ENCODE measurements at places on chromosomes 13 and 19.

- no peak for DNase-seq
Observed at GRCh38 chr19:11111771-11112144, 22.5 kb downstream of the LDLR start.

DNA sequence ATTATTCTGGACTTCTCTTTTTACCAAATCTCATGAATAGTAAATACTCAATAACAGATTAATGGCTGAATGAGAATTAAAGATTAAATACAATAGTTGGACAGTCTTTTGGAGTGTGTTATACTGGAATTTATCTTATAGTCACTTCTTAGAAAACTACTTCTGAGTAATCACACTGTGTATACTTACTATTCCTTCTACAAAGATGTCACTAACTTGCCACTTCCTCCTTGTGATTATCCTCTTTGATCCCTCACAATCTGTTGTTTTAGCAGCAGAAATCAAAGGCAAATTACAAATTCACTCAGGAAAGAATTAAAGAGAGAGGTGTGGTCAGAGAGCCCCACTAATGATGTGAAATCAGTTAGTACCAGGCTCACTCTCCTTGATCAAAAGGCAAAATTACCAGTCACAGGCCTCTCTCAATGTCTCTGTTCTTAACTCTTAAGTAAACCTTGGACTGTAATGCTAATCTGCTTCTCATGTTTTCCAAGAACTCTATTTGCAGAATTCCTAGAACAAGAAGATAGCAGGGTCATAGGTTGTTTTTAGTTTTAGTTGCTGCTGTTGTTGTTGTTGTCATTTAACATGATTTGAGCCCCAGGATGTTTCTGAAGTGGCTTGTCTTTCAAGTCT is 37.3 kb upstream of the FNDC3A start:
- no peak for DNase-seq

- no peak for DNase-seq
Observed at GRCh38 chr19:48646722-48647216, 782 bp upstream of the CA11 start.

DNA sequence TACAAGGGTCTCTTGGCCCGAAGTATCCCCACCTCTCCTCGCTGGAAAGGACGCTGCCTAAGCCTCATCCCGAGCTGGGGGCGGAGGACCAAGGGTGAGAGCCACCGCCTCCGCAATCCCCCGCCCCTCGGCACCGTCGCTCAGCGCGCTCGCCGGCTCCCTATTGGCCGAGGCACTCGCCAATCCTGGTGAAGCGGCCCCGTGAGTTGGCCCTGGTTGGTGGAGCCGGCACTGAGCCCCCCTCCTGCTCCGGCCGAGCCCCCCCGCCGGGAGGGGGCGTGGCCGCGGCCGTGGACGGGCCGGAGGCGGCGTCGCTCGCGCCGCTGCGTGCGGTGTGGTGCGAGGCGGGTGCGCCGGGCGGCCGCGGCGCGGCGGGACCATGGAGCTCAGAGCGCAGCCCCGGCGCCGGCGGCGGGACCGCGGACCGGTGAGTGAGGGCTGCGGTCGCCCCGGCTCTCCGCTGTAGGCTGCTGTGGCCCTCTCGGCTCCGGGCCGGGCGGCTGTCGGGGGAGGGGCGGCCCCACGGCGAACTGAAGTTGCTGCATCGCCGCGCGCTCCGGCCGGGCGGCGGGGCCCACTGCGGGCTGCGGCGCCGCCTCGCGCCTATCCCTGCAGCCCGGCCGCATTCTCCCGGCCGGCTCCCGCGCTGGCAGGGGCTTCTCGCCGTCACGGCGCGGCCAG is at the start of gene WASF3:
Gene WASF3, plus strand, starts transcription at position 291 of the 681 bp plus-strand sequence. CDS start 84,588 bp downstream, outside the sequence.
- peak; percentile 97 for DNase-seq

- no peak for DNase-seq
Observed at GRCh38 chr19:33039108-33039599, 25.5 kb downstream of the RHPN2 start.

DNA sequence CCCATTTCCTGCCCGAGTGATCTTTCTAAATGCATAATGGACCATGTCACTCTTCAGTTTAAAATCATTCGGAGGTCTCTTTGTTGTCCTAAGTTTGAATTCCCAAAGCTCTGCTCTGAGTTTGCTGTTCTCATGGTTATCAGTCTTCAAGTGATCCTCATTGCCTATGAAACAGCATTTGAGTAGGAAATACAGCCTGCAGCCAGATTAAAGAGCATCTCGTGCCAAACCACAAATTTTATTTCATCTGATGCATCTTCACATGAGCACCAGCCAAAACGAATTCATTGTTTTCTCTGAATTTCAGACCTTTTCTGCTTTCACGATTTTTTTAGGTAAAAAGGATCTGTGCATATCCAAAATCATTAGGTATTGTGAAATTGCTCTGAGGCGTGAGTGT is 299.6 kb downstream of the TDRD3 start:
- DNase-seq: no peak

- DNase-seq: no peak
Observed at GRCh38 chr13:110521296-110521680, 40.2 kb downstream of the RAB20 start.

DNA sequence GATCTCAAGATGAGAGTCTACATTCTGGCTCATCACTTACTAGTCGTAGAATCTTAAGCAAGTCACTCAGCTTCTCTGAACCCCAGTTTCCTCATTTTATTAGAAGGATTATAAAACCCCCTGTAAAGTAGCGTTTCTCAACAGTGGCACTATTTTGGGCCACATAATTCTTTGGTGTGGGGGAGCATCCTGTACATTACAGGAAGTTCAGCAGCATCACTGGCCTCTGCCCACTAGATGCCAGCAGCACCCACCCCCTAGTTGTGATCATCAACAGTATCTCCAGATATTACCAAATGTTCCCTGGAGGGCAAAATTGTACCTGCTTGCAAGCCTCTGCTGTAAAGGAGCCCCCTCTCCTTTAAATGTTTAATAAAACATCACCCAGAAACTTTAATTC is 22.6 kb downstream of the STARD13 start:
- DNase-seq: no peak

GRCh38 chr13:106238690-106239089 is 296.8 kb downstream of the EFNB2 start:
- DNase-seq: no peak

DNA sequence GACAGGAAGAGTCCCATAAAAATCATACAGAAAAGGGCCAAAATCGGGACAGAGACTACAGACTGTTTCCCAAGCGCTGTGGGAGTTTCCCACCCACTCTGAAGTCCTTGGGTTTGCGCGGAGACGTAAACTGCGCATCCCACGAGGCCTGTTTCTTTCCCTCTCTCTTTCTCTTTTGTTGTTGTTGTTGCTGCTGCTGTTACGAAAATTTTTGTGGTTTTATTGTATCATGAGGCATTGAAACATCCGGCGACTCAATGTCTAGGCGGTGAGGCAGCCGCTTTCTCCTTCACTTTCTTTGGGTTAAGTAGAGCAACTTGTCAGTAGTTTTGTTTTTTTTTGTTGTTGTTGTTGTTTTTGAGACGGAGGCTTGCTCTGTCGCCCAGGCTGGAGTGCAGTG is 1.6 kb upstream of the PPP1R12C start:
- no peak for DNase-seq

- no peak for DNase-seq
Observed at GRCh38 chr19:28288572-28289264, 924.2 kb downstream of the UQCRFS1 start.

DNA sequence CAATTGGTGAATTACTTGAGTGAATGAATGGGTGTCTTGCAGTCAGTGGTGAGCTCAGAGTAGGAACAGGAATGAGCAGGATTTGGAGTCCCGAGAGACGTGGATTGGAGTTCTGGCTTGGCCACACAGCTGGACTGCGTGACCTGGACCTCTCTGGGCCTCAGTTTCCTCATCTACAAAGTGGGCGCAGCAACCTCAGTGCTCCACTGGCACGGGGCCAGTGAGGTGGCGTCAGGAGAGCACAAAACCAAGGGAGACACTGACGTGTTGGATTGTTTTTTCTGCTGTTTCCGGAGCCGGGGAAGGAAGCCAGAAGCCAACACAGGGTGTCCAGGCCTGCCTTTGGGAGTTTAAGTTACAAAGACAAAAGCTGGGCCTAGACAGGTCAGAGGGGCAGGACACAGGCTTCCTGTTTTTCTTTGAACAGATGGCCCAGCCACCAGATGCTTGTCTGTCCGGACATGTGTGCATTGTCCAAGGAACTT is 6.5 kb upstream of the DOCK6 start:
- no peak for DNase-seq

DNA sequence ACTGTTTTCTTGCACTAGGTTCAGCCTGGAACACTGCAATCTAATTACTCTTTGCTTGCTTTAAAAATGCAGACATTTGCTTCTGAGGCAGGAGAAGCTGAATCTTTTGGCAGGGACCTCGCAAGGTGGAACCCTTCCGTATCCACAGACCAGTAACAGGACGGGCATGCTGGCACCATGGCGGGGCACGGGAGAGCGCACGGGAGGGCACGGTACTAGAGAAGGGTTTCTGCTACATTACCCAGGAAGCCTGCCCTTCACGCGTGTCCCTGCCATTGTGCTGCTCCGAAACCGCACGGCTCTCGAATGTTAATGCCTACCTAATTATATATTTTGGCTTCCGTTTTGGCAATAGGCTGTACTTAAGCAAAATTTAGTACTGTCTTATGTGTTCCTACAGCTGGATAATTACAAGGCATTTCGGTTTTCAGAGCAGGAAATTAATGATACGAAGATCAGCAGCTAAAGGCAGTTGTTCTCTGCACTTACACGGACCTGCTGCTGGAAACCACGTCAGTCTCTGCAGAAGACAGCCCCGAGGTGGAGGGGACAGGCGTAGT is 430.4 kb downstream of the IRS2 start:
- no peak for DNase-seq

- DNase-seq: no peak
Observed at GRCh38 chr13:42976066-42976465, 16.0 kb downstream of the EPSTI1 start.

- no peak for DNase-seq
Observed at GRCh38 chr13:101098873-101099272, 317.4 kb downstream of the NALCN start.

DNA sequence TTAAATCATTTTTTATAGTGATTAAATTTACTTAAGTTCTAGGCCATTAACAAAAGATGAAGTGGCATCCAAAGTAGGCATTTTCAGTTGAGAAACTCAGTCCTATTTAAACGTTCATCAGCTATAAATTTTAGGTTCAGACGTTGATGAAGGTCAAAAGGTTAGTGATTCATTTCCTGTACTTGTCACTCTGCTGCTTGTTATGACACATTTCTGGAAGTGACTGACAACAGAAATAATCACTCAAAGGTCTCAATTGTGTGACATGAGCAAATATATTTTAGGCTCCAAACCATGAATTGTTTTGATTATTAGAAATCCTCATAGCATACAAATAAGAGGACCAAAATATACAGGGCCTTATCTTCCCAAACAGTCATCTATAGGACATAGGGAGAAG is 10.3 kb upstream of the EDNRB start:
- no peak for DNase-seq

- DNase-seq: no peak
Observed at GRCh38 chr19:40383668-40384248, 6.2 kb downstream of the HIPK4 start.

- peak; percentile 10 for DNase-seq
Observed at GRCh38 chr13:106349080-106349931, 186.2 kb downstream of the EFNB2 start.

DNA sequence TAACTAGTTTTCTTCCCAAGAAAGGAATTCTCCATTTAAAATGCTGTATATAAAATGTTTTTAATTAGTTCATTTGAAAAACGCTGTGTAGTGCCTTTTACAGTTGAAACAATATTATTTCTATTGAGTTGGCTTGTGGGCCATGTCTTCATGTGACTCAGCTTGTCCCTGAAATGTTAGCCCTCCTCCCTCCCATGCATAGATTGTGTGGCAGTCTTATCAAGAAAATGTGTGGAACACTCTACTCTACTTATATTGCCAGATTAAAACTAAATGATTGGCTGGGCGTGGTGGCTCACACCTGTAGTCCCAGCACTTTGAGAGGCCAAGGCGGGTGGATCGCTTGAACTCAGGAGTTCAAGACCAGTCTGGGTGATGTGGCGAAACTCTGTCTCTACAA is 33.4 kb downstream of the TFDP1 start:
- no peak for DNase-seq

Data from HEK293T (cell line).